ENCODE measurements at places on chromosomes 12 and 14.
A peak's percentile ranks its signal among the peaks of the same experiment; 100 is the strongest.

DNA sequence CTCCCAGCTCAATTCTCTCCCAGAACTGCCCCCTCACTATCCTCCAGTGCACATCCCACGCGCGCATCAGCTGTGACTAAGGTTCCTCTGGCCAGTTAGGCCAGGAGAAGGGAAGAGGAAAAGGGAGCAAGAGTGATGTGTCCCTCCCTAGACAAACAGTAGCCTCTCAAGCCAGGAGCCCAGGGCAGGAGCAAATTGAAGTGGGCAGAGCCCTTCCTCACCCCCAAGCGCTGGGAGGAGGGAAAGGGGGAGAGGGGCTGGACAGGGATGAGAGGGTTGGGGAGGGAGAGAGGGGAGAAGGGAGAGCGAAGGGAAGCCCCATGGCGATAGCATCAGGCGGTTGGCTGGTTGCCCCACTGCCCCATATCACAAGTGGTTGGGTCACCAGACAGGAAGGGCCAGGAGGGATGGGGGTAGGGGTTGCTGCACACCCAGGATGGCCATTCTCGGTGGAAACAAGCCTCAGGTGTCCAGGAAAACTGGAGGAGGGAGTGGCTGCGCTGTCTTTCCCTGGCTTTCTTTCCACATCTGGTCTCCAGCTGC lies 1.1 kb downstream of the CD63 start:
- no peak for DNase-seq

- no peak for DNase-seq
These were observed 320.7 kb downstream of the SOX5 start for GRCh38 chr12:23628806-23629205.

- no peak for DNase-seq
These were observed 80.5 kb upstream of the TMCC3 start for GRCh38 chr12:94730847-94731246.

- peak; percentile 63 for DNase-seq
These were observed 883 bp upstream of the CDCA4 start for GRCh38 chr14:105021656-105022275.

All from activated T-cell treated with anti-CD3 and anti-CD28 coated beads, Interleukin-2, amount 50 U/mL, for 48 hours (primary cell).